Stimulated activated CD8-positive, alpha-beta memory T cell treated with anti-CD3 and anti-CD28 coated beads, Interleukin-4, amount 100 ng/mL, for 1 hour (primary cell): ENCODE measurements at places on chromosomes 6 and 20.

- no peak for DNase-seq
These were observed 3.7 kb downstream of the COL20A1 start for GRCh38 chr20:63296531-63297299.

- no peak for DNase-seq
These were observed 494 bp downstream of the RHAG start for GRCh38 chr6:49635978-49636712.

DNA sequence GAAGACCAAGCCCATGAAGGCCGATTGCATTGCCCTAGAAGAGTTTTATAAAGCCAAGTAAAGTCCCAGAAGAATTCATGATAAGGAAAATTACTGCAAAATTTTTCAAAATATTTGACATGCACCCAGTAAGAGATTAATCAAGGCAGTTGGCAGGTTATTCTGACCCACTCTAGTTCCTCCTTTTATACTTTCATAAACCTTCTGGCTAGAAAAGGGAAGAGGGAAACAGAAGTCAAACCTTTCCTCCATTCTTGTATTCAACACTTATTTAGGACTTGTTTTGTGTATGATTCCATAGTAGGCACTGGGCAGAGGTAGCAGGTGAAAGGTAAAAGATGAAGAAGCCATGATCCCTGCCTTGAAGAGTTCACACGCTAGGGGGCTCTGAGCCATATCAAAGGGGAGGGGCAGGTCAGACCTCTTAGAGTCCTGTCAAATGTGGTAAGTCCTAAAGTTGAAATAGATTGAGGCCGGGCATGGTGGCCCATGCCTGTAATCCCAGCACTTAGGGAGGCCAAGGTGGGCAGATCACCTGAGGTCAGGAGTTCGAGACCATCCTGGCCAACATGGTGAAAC lies 85.4 kb downstream of the NDUFAF5 start:
- no peak for DNase-seq

GRCh38 chr20:2312876-2313275 lies 17.1 kb downstream of the TGM3 start:
- no peak for DNase-seq

DNA sequence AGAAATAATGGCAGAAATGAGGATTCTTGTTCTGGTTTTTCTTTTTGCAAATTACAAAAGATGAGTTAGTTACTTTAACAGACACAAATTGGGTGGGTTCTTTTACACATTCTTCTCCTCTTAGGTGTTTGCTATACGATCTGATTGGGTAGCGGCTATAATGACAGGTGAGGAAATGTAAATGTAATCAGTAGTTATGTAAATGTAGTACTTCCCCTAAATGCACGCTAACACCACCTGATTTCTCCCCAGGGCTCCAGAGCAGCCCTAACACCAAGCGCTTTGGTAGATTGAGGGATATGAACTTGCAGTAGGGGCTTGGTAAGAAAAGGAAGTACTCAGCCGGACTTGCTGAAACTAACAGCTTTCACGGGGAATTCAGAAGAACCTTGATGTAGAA lies 499.4 kb upstream of the NOX3 start:
- no peak for DNase-seq

GRCh38 chr20:39676857-39677391 lies 714.8 kb downstream of the DHX35 start:
- DNase-seq = no peak

- no peak for DNase-seq
These were observed 694 bp downstream of the SLC17A9 start for GRCh38 chr20:62952968-62953838.

- DNase-seq = no peak
These were observed 84.0 kb downstream of the CHD6 start for GRCh38 chr20:41534170-41534569.

DNA sequence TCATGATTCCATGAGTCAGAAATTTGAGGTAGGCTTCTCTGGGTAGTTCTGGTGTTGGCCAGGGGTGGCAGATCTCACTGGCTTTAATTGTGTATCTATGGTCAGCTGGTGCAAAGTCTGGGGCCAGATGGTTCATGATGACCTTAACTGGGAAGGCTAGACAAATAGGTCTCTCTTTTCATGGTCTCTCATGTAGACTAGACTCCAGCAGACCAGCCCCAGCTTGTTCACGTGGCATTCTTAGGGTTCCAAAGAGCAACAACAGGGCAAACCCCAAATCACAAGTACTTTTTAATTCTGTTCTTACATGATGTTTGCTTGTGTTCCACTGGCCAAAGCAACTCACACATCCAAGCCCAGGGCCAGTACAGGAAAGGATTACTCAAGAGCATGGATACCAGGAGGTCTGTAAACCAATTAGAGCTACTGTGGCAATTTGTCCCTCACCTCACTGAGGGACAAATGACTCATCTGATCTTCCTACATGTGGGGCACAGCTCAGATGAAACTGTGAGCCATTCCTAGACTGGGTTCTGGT lies 79.5 kb upstream of the PBOV1 start:
- no peak for DNase-seq

DNA sequence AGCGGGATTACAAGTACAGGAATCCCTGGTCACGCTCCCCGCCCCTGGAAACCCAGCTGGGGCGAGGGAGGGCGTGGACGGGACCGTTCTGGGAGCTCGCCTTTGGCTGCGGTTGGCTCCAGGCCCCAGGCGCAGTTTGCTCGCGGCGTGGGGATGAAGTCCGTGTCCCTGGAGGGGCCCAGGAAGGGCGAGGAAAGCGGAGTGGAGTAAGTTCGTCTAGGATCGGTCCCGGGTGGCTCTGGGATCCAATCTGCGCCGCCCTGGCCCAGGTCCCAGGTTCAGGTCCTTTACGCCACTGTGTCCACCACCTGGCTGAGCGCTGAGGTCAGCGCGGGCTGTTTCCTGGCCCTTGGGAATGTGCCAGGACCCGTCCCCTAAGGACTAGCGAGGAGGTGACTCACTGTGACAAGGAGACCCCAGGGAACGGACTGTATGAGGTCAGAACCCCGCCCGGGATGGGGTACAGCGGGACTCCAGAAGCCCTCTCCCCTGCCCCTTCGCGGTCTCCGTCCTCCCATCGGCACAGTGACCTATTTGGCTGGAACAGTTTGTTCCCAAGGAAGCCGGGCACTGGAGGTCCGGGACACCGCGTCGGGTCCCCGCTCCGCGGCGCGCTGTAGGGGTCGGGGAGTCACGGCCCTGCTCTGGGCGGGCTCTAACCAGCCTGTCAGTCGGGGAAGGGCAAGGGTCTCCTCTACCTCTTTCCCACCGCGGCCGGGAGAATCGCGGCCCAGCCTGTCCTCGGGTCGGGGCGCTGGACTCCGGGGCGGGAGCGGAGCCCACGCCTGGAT lies 724 bp downstream of the CDKN1A start:
- no peak for DNase-seq
